ENCODE measurements at places on chromosomes 7 and 10.

- DNase-seq: no peak
Measured at GRCh38 chr10:61779950-61780659, 117.4 kb downstream of the CABCOCO1 start.

- DNase-seq: no peak
Measured at GRCh38 chr10:49606981-49607535, 3.1 kb upstream of the SLC18A3 start.

DNA sequence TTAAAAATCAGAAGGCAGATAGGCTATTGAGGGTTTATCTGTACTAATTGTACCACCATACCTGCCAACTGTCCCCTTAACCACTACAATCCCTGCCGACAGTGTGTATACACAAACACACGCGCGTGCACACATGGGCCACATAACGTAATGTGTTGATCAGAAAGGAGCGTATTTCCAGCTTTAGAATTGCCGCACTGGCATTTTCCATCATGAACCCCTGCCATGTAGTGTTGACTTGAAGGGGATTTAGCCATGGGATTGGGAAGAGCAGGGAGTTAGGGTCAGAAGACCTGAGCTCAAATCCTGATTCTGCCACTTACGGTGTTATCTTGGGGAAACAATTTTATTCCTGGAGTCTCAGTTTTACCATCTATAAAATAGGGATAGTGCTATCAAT is 158.9 kb downstream of the TCF7L2 start:
- no peak for DNase-seq

GRCh38 chr7:81590131-81590530 is 179.7 kb downstream of the HGF start:
- DNase-seq: no peak

- DNase-seq: no peak
Measured at GRCh38 chr7:102305414-102306268, 19.0 kb downstream of the SH2B2 start.
